CD8-positive, alpha-beta memory T cell (primary cell): ENCODE measurements at places on chromosomes 5 and 9. TPM values are rescaled to one million over a fixed set of nuclear protein-coding genes. Genes with fewer than 3 reads are reported as not detected.

- H3K4me3 ChIP-seq = no peak overlapping the region
- no peaks in the 10 kb centered on the region for H3K36me3 ChIP-seq
- no peaks in the 10 kb centered on the region for H3K27me3 ChIP-seq
- H3K4me1 ChIP-seq = peaks cover 10% of the 10 kb centered on the region
These were observed 4.7 kb upstream of the UBLCP1 start for GRCh38 chr5:159258361-159258760.

DNA sequence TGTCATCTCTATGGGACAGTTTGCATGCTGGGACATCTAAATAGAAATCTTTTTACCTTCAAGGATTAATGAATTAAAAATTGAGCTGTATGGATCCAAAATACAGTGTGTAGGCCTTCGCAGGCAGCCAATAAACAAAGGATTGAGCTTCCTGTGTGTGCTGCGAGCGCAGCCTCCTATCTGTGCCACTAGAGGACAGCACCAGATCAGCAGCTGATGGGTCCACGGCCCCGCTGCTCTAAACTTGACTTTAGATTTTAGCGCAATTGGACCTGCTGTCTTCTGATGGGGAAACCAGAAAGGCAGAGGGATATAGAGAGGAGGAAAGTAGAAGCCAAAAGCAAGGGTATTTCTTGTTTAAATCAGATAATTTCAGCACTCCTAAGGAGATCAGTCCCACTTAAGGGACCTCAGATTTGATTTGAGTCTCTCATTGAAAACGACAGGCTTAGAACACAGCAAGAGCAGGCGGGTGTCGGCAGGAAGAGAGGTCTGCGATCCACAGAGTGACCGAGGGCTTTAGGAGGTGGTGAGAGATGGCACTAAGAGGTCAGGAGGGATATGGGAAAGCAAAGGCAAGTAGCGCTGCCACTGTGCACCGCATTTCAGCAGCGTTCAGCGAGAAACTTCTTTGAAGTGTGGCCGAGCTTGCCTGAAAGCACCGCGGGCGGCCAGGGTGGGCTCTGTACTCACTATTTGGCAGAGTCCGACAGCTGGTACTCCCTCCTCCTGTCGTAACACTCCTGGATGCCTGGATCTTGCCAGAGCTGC is 214.3 kb downstream of the GNA14 start:
- H3K4me1 ChIP-seq = no peaks in the 10 kb centered on the region
- no peaks in the 10 kb centered on the region for H3K27me3 ChIP-seq
- no peak overlapping the region for H3K27ac ChIP-seq
- DNase-seq = no peak

DNA sequence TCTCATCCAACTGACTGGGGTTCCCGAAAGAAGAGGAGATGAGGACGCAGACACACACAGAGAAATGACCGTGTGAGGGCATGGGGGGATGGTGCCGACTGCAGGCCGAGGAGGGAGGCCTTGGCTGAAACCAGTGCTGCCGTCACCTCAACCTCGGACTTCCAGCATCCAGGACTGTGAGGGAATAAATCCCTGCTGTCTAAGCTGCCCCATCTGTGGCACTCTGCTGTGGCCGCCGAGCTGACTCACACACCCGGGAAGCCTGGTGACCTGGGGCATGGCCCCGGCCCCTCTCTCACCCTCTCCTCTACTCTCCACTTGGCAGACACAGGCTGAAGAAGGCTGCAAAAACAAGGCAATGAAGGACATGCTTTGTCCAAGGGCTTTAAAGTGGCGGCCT is 4.4 kb upstream of the COL5A1 start:
- H3K27ac ChIP-seq = no peak overlapping the region
- no peaks in the 10 kb centered on the region for H3K4me1 ChIP-seq
- H3K36me3 ChIP-seq = no peaks in the 10 kb centered on the region
- no peak overlapping the region for H3K4me3 ChIP-seq
- no peaks in the 10 kb centered on the region for H3K27me3 ChIP-seq

- no peak for DNase-seq
- no peaks in the 10 kb centered on the region for H3K27me3 ChIP-seq
- no peaks in the 10 kb centered on the region for H3K36me3 ChIP-seq
These were observed 9.2 kb downstream of the PTPN3 start for GRCh38 chr9:109488791-109489492.

- no peak for DNase-seq
- peaks cover 6% of the 10 kb centered on the region for H3K36me3 ChIP-seq
- H3K4me3 ChIP-seq = no peak overlapping the region
- no peak overlapping the region for H3K27ac ChIP-seq
These were observed 105.5 kb downstream of the PLPP1 start for GRCh38 chr5:55429221-55429612.

GRCh38 chr9:126614088-126614454 is 343 bp downstream of the LMX1B start:
- peaks cover 18% of the 10 kb centered on the region for H3K4me1 ChIP-seq
- H3K4me3 ChIP-seq = no peak overlapping the region
- H3K27me3 ChIP-seq = peaks cover 45% of the 10 kb centered on the region

LCN2 gene
- not detected for total RNA-seq

GCNT4 gene
- 1.4 TPM for total RNA-seq

LECT2 gene
- not detected for total RNA-seq
